ENCODE measurements at places on chromosomes 12 and 14. TPM values are rescaled to one million over a fixed set of nuclear protein-coding genes. Genes with fewer than 3 reads are reported as not detected.

DNA sequence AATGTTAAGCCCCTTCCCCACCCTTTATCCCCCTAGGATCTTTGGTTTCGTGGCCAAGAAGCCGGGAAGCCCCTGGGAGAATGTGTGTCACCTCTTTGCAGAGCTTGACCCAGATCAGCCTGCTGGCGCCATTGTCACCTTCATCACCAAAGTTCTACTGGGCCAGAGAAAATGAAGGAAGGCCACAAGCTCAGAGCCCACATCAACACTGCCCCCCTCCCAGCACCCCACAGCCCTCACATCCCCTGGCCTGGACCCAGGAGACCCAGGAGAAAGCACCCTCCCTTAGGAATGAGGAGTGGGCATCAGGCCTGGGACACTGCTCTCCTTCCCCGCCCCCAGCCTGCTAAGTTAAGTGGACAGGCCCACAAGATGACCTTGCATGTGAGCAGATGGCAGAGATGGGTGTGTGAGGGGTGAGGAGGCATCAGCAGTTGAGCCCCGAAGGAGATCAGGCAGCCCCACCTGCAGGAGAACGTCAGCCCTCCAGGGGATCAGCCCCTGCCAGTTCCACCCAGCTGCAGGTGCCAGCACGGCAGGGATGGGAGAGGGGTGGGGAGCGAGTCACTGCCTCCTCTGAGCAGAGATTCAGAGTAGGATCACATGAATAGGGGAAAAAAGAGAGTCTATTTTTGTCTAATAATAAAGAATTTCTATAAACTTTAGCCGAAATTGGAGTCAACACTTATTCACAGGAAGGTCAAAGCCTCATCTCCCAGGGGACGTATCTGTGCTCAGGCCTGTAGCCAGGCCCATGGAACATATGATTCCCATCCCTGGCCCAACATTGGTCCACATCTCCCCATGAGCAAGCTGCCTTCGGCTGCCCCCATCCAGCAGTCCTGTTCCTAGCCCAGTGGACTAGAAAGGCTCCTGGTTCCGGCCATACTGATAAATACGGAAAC lies 14.1 kb downstream of the TNS2 start:
- DNase-seq = peak; percentile 74
- H3K36me3 ChIP-seq = peaks cover 66% of the 10 kb centered on the region
- H3K4me3 ChIP-seq = no peak overlapping the region
- H3K27ac ChIP-seq = peak overlapping the region; percentile 51
- H3K27me3 ChIP-seq = no peaks in the 10 kb centered on the region

DNA sequence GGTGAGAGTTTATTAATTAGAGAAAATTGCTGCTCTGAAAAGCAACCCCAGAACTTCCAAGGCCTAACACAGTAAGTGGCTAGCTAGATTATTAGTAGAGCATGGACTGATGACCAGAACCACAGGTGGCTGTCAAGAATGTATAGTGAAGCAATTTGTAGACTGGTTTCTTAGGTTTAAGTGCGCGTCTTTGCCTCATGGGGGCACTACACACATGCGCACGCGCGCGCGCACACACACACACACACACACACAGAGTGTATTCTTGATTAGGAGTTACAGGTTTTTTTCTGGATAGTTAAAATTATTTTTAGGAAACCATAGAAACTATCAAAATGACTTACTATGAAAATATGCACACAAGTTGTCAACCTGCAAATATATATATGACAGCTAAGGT lies 66.5 kb downstream of the BHLHE41 start:
- H3K27me3 ChIP-seq = no peaks in the 10 kb centered on the region
- no peak overlapping the region for H3K4me3 ChIP-seq
- H3K27ac ChIP-seq = no peak overlapping the region
- H3K36me3 ChIP-seq = peaks cover 6% of the 10 kb centered on the region

DNA sequence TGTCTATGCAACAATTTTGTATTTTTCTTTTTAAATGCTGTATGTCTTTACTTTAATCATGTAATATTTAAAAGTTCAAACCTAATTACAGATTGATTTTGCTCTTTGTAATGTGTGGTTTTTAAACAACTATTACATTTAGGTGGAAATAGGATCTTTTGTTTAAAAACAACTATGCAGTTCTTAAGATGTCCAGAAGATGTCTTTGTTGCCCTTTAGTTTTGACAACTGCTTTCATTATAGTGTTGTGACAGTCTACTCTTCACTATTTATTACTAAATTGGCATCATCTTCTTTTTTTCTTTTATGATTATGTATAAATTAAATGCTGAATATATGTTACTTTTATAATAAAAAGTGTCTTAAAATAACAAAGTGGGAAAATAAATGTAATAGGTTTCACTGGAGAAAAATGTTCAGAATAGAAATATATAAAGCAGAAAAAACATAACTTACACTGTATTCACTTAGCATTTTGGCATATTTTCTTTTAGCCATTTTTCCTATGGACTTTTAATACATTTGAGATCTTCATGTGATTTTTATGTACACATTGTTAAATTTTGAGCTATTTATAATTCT lies 27.1 kb upstream of the PCNX4 start:
- H3K36me3 ChIP-seq = no peaks in the 10 kb centered on the region
- no peaks in the 10 kb centered on the region for H3K27me3 ChIP-seq
- no peaks in the 10 kb centered on the region for H3K4me1 ChIP-seq
- H3K27ac ChIP-seq = no peak overlapping the region

GRCh38 chr14:102659797-102660196 lies 67.3 kb downstream of the RCOR1 start:
- H3K27me3 ChIP-seq = no peaks in the 10 kb centered on the region
- DNase-seq = peak; percentile 75
- no peak overlapping the region for H3K27ac ChIP-seq
- H3K4me3 ChIP-seq = no peak overlapping the region
- no peaks in the 10 kb centered on the region for H3K36me3 ChIP-seq

DNA sequence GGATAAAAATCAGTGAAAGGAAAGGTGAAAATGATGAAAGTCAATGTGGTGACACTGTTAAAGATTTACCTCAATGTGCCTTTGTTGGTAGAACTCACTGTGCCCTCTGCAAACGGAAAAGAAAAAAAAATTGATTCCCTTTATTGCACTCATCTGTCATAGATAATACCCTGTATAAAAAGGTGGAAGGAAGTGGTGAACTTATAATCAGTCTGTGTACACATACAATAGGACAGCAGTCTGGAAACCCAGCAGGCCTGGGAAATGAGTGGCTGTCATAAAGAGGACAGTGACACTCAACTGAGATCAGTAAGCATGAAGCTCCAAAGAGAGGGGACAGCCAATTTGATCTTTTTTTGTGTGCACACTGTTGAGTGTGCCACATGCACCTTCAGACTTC lies 364.7 kb downstream of the NOVA1 start:
- H3K4me1 ChIP-seq = no peaks in the 10 kb centered on the region
- no peak overlapping the region for H3K4me3 ChIP-seq

DNA sequence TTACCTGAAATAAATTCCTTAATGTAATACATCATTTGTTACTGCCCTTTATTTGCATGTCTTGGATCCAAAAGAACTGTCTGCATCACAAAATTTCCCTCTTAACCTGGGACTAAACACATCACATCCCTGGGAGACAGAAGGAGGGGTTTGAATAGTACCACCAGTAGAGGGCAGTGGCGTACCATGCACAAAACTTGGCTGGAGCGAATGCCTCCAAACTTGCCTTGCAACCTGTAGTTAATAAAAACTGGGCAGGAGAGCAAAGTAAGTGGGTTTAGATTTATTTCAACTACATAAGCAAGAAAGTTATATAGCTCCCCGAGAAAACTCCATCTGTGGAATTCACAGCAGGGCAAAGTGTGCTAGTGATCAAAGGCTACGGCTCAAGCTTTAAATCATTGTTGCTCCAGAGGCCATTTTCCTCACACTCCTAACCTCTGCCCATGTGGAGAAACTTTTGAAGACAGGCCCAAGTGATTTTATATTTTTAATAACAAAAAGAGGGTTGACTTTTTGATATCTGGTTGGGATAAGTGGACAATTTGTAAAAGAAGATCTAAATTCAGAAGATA lies 1176.7 kb upstream of the SEL1L start:
- DNase-seq = peak; percentile 61
- H3K36me3 ChIP-seq = no peaks in the 10 kb centered on the region
- H3K27ac ChIP-seq = no peak overlapping the region
- no peaks in the 10 kb centered on the region for H3K27me3 ChIP-seq

GRCh38 chr14:61501714-61502458 lies 180.5 kb downstream of the PRKCH start:
- no peak overlapping the region for H3K4me3 ChIP-seq
- DNase-seq = no peak
- no peak overlapping the region for H3K27ac ChIP-seq
- no peaks in the 10 kb centered on the region for H3K27me3 ChIP-seq

DNA sequence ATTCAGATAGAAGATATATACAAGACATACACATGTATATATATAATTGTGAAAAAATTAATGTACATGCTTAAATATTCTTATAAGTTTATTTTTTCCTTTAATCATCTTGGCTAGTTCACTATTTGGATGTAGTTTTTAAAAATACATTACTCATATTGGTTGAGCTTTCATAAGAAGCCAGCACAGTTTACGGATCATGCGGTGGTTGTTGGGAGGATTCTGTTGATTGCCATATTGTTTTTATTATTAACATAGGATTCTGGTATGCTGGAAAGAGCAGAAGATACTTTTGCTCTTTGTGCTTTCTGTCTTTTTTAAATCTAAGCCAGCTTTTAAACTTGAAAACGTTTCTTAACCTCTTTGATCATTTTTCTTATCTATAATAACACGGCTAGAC lies 163.4 kb downstream of the OTOGL start:
- H3K27me3 ChIP-seq = no peaks in the 10 kb centered on the region
- H3K4me3 ChIP-seq = no peak overlapping the region
- peaks cover 2% of the 10 kb centered on the region for H3K4me1 ChIP-seq
- no peak overlapping the region for H3K27ac ChIP-seq
- DNase-seq = no peak

DNA sequence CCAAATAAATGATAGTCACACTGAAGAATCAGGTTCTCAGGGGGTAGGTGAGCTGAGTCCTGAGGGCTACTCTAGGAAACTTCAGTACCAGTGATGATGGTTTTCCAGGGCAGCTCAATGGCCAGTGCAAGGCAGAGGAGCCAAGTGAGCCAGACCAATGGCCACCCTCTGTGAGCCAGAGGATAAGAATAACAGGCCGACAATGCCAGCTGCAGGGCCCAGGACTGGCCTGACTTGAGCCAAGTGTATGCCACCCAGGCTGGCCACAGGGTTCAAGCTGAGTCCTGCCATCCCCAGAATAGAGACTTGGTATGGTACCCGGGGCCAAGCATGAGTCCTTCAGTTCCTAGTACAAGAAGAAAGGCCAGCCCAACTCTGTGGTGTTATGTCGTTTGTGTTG lies 355.5 kb downstream of the DPF3 start:
- H3K27me3 ChIP-seq = peaks cover 2% of the 10 kb centered on the region
- H3K4me3 ChIP-seq = no peak overlapping the region
- peaks cover 3% of the 10 kb centered on the region for H3K4me1 ChIP-seq

GRCh38 chr14:31465111-31465510 lies 7.8 kb upstream of the DTD2 start:
- no peaks in the 10 kb centered on the region for H3K27me3 ChIP-seq
- peak; percentile 37 for DNase-seq
- H3K27ac ChIP-seq = no peak overlapping the region
- no peaks in the 10 kb centered on the region for H3K36me3 ChIP-seq
- H3K4me1 ChIP-seq = no peaks in the 10 kb centered on the region

GRCh38 chr14:23398348-23398747 lies 9.7 kb downstream of the MYH6 start:
- DNase-seq = no peak
- H3K27ac ChIP-seq = no peak overlapping the region
- H3K27me3 ChIP-seq = peaks cover 23% of the 10 kb centered on the region
- no peaks in the 10 kb centered on the region for H3K36me3 ChIP-seq
- no peak overlapping the region for H3K4me3 ChIP-seq

GRCh38 chr12:53775478-53776145 lies 23.8 kb upstream of the CISTR start:
- peaks cover 3% of the 10 kb centered on the region for H3K27me3 ChIP-seq
- DNase-seq = no peak
- no peaks in the 10 kb centered on the region for H3K36me3 ChIP-seq
- no peak overlapping the region for H3K27ac ChIP-seq
- peaks cover 3% of the 10 kb centered on the region for H3K4me1 ChIP-seq
- H3K4me3 ChIP-seq = no peak overlapping the region

DNA sequence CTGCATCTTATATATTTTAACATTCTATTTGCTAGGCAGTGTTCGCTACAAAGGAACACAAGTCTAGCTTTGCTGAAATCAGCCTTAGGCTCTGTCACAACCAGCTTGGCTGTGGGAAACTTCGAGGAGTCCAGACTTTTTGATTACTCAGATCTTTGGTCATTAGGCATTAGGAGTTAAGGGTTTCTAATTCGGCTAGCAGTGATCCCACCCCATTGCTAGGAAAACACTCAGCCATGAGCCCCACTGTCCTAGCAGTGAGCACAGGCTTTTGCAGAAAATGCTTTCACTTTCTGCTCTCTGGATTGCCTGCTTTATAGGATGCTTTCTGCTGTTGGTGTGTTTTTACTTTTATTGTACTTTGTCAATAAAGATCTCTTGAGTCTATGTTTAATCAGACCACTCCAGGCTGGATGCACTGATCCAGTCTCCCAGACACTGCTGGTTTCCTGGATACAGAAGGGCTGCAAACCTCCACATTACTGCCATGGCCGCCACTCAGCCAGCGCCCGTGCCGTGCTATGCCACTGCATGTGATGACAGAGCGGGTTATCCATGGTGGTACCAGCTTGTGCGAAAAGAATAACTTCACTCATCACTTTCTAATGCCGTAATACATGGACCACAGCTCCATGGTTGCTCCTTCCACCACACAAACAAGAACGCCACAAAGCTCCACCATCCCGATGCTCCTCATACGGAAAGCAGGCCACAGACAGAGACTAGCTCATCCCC lies 41.0 kb upstream of the PYGL start:
- no peak overlapping the region for H3K4me3 ChIP-seq
- no peaks in the 10 kb centered on the region for H3K4me1 ChIP-seq
- no peaks in the 10 kb centered on the region for H3K36me3 ChIP-seq
- H3K27me3 ChIP-seq = peaks cover 42% of the 10 kb centered on the region

GRCh38 chr12:125688881-125689280 lies 623.6 kb downstream of the AACS start:
- no peak overlapping the region for H3K4me3 ChIP-seq
- DNase-seq = no peak
- no peaks in the 10 kb centered on the region for H3K36me3 ChIP-seq
- no peaks in the 10 kb centered on the region for H3K27me3 ChIP-seq

GRCh38 chr12:62731055-62731820 lies 203.7 kb downstream of the PPM1H start:
- H3K27ac ChIP-seq = peak overlapping the region; percentile 42
- H3K4me3 ChIP-seq = peak overlapping the region; percentile 37
- no peaks in the 10 kb centered on the region for H3K36me3 ChIP-seq
- no peaks in the 10 kb centered on the region for H3K27me3 ChIP-seq
- DNase-seq = peak; percentile 56

GRCh38 chr14:75561013-75561432 lies 17.4 kb upstream of the FLVCR2 start:
- DNase-seq = peak; percentile 67
- H3K36me3 ChIP-seq = no peaks in the 10 kb centered on the region
- H3K27ac ChIP-seq = no peak overlapping the region
- no peak overlapping the region for H3K4me3 ChIP-seq
- H3K27me3 ChIP-seq = peaks cover 26% of the 10 kb centered on the region

STON2 gene
- not detected for total RNA-seq

CDKL1 gene
- 7.2 TPM for total RNA-seq

PRKCH gene
- 2.3 TPM for total RNA-seq

TEX52 gene
- total RNA-seq = not detected

FGF23 gene
- not detected for total RNA-seq

MMP17 gene
- 1.4 TPM for total RNA-seq

PLCZ1 gene
- total RNA-seq = not detected

NYNRIN gene
- total RNA-seq = 1.7 TPM

FZD10 gene
- total RNA-seq = not detected

Measured in IMR-90 (cell line).